HT-29 (cell line): ENCODE measurements at places on chromosomes 4 and X.

GRCh38 chrX:39688576-39689375 is 409.0 kb downstream of the BCOR start:
- peak; percentile 48 for DNase-seq

DNA sequence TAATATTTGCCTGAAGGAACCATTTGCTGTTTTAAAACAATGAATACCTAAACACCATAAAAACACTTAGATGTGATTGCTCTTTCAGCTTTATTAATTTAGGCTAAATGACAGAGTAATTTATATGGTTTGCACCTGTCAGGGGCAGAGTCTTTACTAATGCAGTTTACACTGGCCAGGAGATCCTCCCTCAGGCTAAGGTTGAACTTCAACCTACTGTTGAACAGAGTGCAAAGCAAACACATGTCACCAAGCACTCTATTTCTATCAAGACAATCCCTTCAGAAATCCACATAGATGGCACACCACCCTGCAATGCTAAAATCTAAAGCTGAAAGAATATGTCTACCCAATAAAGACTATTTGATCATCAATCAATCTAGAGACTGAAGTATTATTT is 147.3 kb downstream of the KLHL13 start:
- DNase-seq = no peak

- DNase-seq = peak; percentile 84
These were observed 67.9 kb upstream of the TBL1X start for GRCh38 chrX:9396930-9397329.

DNA sequence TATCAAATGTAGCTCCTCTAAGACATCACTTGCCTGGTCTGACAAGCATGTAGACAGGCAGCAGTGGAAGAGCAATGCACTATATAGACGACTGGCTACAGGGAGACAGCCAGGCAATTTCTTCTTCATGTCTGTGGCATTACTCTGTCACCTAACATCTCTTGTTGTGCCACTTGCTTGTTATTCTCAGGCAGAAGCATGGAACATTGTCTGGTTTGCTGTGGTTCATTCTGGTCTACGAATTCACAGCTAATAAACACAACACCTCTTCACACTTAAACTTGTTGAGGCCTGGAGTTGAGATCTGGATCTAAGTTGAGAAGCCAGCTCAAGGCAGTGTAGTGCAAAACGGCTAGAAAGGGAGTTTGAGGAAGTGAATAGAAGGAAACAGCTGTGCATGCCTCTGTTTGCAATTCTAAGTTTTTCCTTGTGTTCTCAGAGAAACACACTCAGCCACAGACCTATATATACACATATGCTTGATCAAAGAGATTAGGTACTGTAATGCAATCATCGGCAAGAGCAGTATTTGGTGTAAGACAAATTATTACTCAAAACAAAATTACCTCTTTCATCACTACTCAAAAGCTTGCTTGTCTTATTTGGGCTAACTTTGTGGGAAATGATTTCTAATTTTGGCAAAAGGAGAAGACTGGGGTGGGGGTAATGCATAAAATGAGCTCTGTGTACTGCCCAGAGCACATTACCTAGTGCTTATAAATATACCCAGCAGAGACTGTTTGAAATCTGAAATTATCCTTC is 243.8 kb downstream of the PPP3CA start:
- peak; percentile 57 for DNase-seq

DNA sequence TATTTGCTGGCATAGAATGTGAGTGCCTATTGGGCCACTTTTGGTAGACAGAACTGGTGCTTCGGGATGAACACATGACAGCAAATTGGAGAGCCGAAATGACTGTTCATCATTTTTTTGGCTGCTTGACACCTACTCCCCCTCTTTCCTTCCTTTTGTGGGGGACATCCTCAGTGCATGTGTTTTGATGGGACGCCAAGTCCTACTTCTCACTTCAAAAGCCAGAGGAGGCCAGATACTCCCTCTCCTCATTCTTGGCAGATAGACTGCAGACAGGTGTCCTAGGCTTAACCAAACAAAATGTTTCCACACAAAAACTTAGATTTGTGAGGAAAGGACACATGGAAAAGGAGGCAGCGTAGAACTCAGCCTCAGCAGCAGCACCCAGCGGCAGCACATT is 62.4 kb downstream of the DCHS2 start:
- DNase-seq = no peak

DNA sequence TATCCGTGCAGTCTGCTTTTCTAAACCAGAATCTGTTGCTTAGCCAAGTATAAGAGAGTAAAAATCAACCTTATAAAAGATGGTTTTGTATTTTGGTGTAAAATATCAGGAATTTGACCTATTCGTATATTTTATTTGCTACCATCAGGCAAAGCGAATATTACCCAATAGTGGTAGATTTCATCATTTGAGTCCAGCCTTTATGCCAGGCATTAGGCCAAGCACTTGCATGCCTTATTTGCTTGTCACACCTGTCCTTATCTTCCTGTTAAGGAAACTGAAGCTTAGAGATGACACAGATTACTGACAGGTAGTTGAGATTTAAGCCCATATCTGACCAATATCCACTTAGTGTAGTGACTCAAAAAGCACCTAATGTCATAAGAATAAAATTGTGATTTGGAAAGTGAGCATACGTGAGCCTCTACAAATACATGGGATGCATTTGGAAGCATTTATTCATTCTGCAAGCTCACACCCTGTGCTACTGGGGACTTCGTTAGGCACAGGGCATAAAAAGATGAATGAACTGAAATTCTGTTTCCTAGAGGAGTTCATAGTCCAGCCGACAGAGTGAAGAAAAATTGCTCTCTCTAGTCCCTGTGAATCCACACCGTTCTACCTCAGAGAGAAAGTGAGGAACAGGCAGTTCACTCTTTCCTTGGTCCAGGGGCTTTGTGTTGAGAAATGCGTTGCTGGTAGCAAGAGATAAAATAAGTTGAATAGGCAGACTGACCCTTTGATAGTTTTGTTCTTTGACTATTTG is 2.3 kb upstream of the RNF212 start:
- DNase-seq = no peak

- no peak for DNase-seq
These were observed 1.8 kb downstream of the ZFYVE28 start for GRCh38 chr4:2416564-2417225.

DNA sequence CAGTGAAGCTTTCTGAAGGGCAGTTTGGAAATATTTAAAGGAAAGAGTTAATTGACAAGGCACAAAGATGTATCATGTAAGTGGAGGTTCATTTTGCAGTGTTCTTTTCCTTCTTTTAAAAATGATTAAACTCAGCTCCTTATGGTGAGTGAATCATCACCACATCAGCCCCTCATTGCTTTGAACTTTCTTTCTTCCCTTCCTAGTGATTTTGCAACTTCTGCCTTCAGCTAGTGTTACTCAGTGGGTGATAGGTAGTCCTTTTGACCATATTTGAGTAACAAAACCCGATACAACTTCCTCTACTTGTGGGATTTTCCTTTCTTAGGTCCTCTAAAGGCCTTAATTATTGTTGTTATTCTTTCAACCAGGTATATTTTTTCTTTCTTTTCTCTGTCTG is 8.2 kb downstream of the ZCCHC4 start:
- DNase-seq = no peak

GRCh38 chr4:36794716-36795115 is 449.8 kb upstream of the NWD2 start:
- no peak for DNase-seq

DNA sequence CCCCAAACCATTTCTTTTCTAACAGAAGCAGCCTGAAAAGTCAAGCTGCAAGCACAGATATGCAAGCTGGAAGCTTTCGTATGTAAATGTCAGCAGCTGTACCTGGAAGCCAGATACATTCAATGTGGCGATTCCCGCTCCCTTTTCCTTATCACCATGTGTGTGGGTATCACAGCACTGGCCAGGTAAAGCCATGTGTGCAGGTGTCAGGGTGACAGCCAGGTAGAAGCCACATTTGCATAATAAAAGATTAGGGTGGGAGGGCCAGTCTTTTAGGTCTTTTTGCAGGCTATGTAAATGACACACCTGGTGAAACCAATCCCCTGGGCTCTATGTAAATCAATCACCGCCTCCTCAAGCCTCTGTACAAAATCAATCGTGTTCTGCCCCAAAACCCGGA is 50.1 kb downstream of the RXFP1 start:
- no peak for DNase-seq

GRCh38 chr4:95381843-95382580 is 166.8 kb downstream of the UNC5C start:
- no peak for DNase-seq

GRCh38 chr4:71872767-71873415 is 89.0 kb upstream of the GC start:
- DNase-seq = no peak

- DNase-seq = no peak
These were observed 61.5 kb downstream of the GLRA2 start for GRCh38 chrX:14590693-14591424.

GRCh38 chr4:36348403-36348938 is 67.1 kb downstream of the DTHD1 start:
- no peak for DNase-seq

GRCh38 chrX:55057675-55058249 is 17.1 kb upstream of the PAGE2B start:
- peak; percentile 55 for DNase-seq

GRCh38 chr4:123343400-123344041 is 53.1 kb upstream of the SPRY1 start:
- DNase-seq = no peak

DNA sequence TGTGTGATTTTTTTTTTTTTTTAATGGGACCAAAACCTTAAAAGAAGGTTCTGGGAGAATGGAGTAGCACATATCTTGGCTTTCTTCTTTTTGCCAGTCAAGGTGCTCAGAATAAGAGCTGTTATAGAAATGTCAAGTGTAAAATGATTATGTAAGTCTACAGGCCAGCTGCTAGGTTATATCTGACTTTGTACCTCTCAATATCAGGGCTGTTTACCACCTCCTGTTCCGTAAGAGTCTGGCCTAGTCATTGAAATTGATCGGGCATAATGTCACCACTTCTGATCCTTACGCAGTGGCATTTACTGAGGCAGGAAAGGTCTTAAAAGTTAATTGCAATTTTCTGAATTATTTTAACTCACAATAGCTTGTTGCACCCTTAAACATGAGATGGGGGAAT is 41.1 kb downstream of the LIMCH1 start:
- no peak for DNase-seq

- DNase-seq = no peak
These were observed 14.6 kb upstream of the SLC25A4 start for GRCh38 chr4:185128272-185129119.

- no peak for DNase-seq
These were observed 394.8 kb downstream of the CFAP47 start for GRCh38 chrX:36314303-36314702.

DNA sequence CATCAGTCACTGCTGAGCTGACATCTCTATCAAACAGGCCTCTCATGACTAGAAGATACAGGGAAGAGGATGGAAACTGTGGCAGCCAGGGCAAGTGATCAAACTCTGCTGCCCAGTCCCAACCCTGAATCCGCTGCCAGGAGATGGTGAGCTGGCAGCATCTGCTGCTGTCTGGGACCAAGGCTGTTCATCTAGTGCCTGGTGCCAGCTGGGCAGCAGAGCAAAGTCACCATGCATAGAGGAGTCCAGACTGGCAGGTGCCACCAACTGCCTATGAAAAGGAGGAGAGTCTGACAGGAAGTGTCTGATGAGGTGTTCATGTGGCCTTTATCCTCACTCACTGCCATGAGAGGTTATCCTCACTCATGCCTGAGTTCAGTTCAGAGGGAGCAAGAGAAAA is 518.9 kb downstream of the MID1IP1 start:
- DNase-seq = no peak
